Esophagus muscularis mucosa (tissue), 4 donors: ENCODE measurements at places on chromosomes 2 and 18. TPM values are rescaled to one million over a fixed set of nuclear protein-coding genes. Genes with fewer than 3 reads are reported as not detected.
A peak's percentile ranks its signal among the peaks of the same experiment; 100 is the strongest.

The TGFA gene
- total RNA-seq: 1.7 TPM

The SERPINB10 gene
- total RNA-seq: not detected

DNA sequence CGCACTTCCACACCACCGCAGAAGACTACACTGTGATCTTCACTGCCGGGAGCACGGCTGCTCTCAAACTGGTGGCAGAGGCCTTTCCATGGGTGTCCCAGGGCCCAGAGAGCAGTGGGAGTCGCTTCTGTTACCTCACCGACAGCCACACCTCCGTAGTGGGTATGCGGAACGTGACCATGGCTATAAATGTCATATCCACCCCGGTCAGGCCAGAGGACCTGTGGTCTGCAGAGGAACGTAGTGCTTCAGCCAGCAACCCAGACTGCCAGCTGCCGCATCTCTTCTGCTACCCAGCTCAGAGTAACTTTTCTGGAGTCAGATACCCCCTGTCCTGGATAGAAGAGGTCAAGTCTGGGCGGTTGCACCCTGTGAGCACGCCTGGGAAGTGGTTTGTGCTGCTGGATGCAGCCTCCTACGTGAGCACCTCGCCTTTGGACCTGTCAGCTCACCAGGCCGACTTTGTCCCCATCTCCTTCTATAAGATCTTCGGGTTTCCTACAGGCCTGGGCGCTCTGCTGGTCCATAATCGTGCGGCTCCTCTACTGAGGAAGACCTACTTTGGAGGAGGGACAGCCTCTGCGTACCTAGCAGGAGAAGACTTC, 12.5 kb downstream of the MOCOS start:
- DNase-seq: no peak

The SERPINB11 gene
- total RNA-seq: not detected

- DNase-seq: peak; percentile 34
These were observed 65.3 kb downstream of the ALK start for GRCh38 chr2:29855924-29856639.

The C2orf78 gene
- total RNA-seq: not detected

The SFTPB gene
- total RNA-seq: 25.3 TPM
